Activated naive CD4-positive, alpha-beta T cell treated with anti-CD3 and anti-CD28 coated beads, Interleukin-2, amount 50 U/mL, for 16 hours (primary cell): ENCODE measurements at places on chromosomes 12 and 14.

DNA sequence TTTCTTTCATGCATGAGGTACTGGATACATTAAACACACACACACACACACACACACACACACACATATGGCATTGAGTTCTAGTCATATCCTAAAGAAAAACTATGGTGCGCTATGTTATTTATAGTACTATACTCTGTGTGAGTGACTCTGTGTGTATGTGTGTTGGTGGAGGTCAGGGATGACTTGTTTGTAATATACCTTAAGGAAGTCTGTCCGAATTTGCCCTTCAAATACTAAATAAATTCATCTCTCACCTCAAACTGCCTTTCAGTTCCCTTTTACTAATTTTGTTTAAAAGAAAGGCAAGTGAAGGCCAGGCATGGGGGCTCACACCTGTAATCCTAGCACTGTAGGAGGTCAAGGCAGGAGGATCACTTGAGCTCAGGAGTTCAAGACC lies 2.1 kb upstream of the AKAP5 start:
- no peak for DNase-seq

- no peak for DNase-seq
These were observed 248.5 kb downstream of the PCNX1 start for GRCh38 chr14:71155743-71156142.

GRCh38 chr14:104149617-104150135 lies 11.3 kb downstream of the KIF26A start:
- no peak for DNase-seq

GRCh38 chr12:83140135-83140534 lies 453.4 kb downstream of the TMTC2 start:
- no peak for DNase-seq

GRCh38 chr12:109445191-109445609 lies 31.9 kb downstream of the KCTD10 start:
- DNase-seq: no peak

DNA sequence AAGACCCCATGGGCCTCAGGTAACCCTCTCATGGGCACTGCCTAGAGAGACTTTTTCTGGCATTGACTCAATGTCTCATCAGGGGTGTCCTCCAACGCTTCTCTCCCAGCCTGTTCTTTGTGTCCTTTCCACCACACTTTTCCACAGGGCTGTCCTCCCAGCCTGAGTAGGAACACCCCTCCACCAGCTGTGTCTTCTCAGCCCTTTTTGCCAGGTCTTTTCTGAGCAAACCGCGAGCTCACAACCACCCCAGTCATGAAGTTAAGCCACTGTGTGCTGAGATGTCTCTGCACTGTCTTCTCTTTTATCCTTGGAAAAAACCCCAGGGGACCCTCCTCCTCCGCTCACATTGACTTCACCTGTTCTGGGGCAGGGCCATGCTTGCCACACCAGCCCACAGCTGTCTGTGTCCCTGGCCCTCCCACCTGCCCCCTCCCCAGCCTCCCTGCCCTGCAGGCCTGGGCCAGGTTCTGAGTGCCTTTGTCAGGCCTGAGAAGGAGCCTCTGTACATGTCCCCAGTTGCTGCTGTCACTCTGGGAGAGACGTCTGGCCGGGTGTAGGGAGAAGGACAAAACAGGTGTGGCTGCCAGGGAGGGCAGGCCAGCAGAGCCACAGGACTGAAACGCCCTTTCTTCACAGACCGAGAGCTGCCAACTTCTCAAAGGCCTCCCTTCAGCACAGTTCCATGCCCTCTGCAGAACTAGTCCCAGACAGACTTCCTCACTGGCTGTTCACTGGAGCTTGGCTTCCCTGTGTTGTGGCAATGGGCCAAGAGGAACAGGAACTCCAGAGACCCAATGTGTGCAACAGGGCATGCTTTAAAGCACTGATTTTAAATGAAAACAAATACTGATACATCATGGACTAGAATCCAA lies 50.5 kb upstream of the PNMA1 start:
- no peak for DNase-seq

GRCh38 chr12:108048686-108049085 lies 80.4 kb upstream of the WSCD2 start:
- DNase-seq: no peak

DNA sequence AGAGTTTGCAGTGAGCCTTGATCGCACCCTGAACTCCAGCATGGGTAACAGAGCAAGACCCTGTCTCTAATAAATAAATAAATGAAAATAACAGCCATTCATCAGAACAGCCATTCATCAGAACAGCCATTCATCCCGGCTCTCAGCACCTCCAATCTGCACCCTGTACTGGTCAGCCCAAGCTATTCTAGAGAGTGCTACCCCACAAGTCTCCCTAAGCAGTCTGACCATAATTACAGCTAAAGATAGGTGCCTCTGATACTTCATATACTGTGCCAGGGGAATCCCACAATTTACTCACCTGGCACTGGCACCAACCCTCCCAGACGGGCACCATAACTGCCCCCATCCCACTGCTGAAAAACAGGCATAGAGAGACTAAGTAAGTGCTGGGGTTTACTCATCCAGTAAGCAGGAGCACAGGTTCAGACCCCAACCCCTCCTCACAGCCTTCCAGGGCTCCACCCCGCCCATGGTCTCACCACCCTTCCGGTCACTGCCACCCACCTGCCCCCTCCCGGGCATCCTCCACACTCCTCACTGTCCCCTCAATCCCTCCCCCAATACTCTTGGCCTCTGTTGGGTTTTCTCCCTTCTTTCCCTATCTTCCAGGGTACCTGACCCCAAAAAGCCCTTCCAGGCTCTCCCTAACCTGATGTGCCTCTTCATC lies 15.2 kb upstream of the EIF5 start:
- DNase-seq: no peak

DNA sequence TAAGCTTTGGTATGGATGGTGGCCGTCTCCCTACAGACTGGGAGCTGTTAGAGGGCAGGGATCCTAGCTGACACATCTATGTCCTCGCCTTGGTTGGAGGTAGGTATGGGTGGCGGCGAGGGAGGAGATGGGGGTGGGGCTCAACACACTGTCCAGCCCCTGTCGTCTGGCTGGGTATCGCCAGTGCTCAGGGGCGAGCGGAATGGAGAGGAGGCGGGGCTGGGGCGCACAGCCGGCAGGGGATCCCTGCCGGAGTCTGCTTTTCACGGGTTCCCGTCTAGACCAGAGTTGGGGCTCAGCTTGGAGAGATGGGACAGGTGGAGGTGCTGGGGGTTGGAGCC lies 16.1 kb downstream of the TAMALIN start:
- DNase-seq: no peak

- DNase-seq: no peak
These were observed 42.5 kb upstream of the PPM1H start for GRCh38 chr12:62977418-62977817.

DNA sequence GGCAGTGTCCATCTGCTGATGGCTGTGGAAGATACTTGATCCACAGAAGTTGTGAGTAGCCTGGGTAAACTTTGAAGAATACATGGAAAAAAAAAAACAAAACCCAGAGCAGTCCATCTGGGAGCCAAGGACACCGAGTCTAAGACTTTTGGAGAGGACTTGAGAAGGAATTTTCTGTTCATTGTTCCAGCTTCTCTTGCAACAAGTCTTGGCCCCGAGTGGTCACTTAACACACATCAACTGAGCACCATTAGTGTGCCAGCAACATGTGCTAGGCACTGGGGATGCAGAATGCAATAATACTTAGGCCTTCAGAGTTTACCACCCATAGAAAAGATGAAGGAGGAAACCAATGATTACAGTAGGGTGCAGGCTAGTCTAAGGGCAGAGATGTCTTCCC lies 266.7 kb downstream of the EMP1 start:
- DNase-seq: no peak

DNA sequence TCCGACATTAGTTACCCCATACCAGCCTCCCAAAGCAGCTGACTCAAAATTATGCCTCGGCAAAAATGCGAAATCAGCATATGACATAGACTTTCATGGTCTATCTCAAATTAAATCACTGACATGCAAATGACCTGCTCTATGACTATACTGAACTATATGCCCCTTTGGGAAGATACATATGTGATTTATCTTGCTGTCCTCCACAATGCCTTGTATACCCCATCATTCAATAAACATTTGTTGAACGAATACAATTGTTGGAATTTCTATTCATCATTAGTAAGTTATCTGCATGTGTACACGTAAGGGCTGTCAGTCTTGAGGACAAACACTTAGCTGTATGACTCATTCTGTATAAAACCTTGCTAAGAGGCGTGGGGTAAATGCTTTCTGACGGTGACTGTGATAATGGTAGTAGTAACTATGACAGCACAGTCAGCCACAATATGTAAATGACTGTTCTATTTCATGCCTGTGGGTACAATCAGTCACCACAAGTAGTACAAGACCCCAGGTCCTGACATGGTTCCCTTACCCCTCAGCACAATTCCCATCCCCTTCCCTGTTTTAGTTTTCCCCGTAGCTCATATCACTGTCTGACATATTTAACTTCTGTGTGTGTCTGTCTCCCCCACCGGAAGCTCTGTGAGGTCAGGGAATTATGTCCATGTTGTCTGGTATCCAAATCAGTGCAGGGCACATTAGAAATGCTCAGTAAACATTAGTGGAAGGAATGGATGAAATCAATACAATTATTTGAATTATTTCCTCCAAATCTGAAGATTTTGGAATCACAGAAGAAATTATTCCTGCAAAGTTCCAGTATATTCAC lies 42.8 kb downstream of the STXBP6 start:
- no peak for DNase-seq

- no peak for DNase-seq
These were observed 115.6 kb downstream of the BTG1 start for GRCh38 chr12:92029902-92030586.

DNA sequence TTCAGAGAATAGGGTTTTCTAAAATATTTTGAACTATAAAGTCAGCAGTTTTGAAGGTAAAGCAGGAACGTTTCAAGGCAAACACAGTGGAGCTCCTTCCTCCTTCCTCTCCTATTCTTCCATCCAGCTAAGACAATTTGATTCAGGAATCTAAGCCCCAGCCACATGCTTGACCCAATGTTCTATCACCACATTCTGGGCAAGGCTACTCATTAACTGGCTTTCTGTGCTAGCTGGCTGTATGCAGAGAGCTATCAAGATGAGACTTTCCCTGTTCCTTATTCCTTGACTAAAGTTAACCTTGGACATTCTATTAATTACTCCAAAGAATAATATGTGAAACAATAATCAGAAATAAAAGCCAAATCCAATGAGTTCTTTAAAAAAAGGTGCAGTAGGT lies 266.9 kb downstream of the NOVA1 start:
- DNase-seq: no peak

DNA sequence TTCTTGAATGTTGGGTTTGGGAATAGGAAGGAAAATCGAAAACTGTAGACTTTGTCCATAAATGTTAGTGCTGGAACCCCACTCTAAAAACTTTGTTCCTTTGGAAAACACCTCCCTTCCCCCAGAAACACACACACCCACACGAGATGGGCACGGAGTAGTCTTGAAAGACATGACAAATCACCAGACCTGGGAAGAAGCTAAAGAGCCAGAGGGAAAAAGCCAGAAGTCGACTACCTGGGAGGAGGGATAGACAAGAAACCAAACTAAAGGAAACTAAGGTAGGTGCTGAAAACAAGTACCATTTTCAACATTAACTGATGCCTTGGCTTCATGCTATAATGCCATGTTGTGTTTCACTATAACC lies 925 bp upstream of the NANOG start:
- no peak for DNase-seq

DNA sequence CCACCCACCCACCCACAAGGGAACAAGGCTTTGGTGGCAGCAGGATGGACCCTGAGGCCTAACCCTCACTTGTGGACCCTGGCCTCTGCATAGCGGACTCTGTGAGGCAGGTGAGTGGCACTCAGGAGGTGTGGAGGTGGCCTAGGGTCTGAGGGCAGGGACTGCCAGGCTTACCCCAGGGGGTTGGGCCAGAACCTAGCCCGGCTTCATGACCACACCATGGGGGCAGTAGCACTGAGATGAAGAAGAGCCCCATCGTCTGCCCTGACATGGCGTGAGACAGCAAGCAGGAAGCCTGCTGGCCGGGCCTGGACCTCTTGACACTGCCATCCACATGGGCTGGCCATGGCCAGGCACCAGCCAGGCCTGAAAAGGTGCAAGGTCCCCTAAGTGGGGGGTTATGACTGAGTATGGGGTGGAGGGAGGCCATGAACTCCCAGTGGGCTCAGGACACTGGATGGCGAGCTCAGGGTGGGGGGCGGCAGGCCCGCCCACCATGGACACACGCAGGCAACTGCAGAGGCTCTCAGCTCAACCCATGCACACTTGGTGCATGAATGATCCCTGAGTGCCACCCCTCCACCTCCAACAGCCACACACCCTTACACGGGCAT lies 29.3 kb downstream of the JAG2 start:
- DNase-seq: no peak

GRCh38 chr14:105899657-105900397 lies 373.4 kb downstream of the TMEM121 start:
- no peak for DNase-seq

DNA sequence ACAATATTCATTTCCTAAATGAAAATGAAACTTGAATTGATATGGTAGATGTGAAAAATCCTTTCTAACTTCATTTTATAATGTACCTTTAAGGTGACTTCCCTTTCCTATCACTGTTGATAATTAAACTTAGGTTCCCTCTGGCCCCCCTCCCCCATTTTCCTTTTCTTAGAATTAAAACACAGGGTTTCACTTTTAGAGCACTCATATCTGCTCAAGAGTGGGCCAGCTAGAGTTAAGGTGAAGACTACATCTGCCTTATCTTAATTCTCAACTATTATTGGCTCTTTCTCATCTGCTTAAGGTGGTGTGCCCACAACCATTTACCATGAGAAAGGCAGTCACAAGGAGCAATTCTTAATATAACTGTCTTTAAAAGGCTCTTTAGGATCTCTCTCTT lies 49.7 kb downstream of the LIN52 start:
- no peak for DNase-seq

DNA sequence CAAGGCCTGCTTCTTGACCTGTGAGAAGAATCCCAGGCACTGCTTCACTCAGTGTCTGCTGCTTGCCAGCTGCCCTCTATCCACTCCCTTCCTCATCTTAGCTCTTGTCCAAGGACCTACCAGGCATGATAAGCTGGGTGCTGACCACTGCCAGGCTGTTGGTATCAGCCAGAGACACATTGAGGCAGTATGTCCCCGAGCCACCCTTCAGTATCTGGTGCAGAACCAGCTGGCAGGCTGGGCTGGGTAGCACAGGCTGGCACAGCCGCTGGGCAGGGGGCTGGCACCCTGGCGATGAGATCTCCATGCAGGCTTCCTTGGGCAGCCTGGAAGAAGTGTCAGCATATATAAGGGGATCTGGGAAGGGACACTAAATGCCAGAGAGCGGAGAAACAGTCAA lies 10.5 kb downstream of the PMEL start:
- no peak for DNase-seq

- DNase-seq: no peak
These were observed 84.8 kb downstream of the STON2 start for GRCh38 chr14:81315341-81315740.

DNA sequence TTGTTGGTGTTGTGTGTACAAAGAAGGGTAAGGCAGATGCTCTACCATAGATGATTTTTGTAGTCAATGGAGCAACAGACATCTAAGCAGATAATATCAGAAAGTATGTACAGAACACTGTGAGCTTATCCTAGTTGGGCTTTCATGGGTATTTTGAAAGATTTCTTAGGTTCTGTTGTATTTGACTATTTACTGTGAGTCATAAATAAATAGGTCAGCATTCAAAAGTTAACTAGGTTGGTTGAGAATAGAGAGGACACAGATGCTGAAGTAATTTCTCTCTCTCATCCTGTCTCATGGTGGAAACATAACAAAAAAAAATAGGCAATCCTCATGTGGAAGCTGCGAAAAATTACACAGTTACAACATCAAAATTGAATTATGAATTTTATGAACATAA lies 413.5 kb downstream of the CCDC91 start:
- DNase-seq: no peak
